ENCODE measurements at places on chromosomes 6 and 20. TPM values are rescaled to one million over a fixed set of nuclear protein-coding genes. Genes with fewer than 3 reads are reported as not detected.

DNA sequence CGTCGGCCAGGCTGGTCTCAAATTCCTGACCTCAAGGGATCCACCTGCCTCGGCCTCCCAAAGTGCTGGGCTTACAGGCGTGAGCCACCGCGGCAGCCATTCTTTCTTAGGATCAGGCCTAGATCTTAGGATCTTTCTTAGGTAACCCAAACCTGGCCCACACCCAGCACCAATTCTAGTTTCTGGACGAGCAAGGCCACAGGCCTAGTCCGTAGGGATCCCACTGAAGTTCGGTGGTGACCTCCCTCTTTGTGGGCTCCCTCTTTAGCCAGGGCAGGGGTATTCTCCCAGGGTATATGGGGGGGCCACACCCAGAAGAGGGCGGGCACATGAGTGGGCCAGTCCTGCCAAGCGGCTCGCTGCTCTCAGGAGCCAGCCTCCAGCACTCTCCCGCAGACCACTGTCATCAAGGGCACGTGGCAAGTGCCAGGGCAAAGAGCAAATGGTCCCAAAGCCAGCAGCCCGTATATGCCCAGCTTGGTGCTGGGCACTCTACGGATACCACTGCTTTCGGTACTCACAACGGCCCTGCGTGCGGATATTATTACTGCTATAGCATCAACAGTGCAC lies 6.5 kb downstream of the PXDC1 start:
- DNase-seq: no peak

- DNase-seq: no peak
Observed at GRCh38 chr20:33009214-33010132, 2.0 kb downstream of the BPIFB2 start.

GRCh38 chr20:35344354-35344837 lies 52.2 kb upstream of the FAM83C start:
- peak; percentile 30 for DNase-seq

- DNase-seq: peak; percentile 61
Observed at GRCh38 chr6:169340395-169340794, 86.7 kb upstream of the THBS2 start.

GCNT2 gene
- 3.0 TPM for total RNA-seq

PCSK2 gene
- total RNA-seq: not detected

- DNase-seq: no peak
Observed at GRCh38 chr6:2918936-2919335, 15.8 kb upstream of the SERPINB9 start.

SOX18 gene
- not detected for total RNA-seq

- peak; percentile 73 for DNase-seq
Observed at GRCh38 chr6:69894578-69895347, 28.4 kb downstream of the COL19A1 start.

DNA sequence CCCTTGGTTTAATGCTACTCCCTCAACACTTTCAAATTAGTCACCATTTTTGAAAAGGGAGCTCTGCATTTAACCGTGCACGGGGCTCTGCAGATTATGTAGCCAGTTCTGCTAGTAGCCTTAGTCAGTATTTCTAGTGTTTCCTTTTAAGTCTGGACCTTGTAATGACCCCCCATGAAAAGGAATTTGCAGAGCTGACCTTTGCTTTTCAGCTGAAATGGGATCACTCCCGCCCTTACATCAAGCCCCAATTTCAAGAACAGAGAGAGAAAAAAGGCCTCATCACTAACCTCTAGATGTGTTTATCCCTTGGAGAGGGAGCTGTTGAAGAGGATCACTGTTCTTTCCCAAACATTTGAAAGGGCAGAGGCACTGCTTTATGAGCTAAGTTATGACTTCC lies 490.7 kb upstream of the BTBD3 start:
- no peak for DNase-seq

DNA sequence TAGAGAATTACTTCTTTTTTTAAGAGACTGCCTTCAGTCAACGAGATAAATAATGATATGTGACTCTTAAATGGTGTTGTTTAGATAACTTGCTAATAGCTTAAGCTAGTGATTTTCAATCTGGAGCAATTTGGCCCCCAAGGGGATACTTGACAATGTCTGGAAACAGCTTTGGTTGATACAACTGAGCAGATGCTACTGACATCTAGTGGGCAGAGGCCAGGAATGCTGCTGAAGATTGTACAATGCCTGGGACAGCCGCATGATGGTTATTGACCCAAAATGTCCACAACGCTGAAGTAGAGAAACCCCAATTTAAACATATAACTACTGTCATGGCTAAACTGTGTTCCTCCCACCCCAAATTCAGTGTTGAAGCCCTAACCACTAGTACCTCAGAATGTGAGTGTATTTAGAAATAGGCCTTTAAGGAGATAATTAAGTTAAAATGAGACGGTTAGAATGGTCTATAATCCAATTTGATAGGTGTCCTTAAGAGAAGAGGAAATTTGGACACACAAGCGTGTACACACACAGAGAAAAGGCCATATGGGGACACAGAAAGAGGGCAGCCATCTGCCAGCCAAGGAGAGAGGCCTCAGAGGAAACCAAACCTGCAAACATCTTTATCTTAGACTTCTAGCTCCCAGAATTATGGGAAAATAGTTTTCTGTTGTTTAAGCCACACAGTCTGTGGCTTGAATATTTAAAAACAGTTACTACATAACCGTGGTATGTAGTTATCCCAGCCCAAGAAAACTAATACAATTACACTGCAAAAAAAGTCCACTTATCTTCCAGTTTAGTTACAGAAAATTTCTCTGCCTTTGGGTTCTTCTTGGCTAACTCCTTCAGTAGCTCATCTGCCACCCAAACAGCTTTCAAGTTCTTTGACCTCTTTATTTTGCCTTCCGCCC lies 22.2 kb downstream of the RWDD2A start:
- peak; percentile 48 for DNase-seq

DNA sequence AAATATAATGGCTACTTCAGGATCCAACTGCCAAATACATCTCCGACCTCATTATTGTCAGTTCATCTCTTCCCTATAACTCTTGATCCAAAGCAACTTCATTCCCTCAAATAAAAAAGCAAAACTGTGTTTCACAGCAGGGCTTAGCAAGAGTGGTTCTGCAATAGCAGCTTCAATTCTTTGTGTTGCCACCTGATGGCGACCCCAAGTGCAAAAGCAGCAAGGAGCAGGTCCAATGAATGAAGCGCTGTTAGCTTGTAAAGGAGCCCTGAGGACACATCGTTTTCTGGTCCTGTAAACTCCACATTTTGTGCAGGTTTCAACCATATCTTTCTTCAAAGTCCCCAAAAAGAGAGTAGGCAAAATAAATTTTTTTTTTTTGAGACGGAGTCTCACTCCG lies 19.6 kb downstream of the RTN4IP1 start:
- no peak for DNase-seq

DNA sequence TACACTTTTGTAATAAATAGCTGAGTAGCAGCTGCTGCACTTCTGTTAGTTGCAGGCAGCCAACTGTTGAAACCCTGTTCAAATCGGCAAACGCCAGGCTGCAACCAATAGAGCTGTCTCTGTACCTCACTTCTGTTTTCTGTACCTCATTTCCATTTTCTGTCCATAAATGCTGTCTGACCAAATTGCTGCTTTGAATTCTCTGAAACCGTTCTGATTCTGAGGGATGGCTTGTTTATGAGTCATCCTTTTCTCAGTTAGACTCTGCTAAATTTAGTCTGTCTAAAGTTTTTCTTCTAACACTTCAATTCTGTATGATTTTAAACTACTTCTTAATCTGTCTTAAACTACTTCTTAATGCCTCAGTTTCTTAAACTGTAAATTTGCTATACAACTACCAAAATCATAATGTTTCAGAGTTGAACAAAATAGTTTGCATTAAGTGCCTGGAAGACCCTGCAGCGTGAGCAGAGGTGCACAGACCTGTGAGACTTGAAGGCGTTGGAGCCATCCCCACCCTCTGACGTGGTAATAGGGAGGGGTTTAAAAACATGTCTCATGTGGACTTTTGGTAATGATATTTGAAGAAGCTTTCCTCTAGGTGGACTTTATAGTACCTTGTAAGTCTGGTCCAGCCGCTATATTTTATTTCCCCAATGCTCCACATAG lies 9.6 kb downstream of the BTNL2 start:
- no peak for DNase-seq

DNA sequence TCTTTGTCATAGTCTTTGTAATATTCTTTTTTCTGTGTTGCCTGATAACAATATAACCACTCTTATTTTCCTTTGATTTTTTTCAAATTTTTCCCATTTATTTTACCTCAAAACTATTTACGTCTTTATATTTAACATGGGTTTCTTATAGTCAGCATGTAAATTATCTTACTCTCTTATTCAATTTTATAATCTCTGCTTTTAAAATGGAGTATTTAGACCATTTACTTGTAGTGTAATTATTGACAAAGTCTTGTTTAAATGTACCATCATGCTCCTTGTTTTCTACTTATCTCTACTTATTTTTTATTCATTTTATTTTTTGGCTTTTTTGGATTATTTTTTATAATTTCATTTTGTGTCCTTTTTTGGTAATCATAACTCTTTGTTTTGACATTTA lies 476.5 kb upstream of the MAP3K7 start:
- no peak for DNase-seq

DNA sequence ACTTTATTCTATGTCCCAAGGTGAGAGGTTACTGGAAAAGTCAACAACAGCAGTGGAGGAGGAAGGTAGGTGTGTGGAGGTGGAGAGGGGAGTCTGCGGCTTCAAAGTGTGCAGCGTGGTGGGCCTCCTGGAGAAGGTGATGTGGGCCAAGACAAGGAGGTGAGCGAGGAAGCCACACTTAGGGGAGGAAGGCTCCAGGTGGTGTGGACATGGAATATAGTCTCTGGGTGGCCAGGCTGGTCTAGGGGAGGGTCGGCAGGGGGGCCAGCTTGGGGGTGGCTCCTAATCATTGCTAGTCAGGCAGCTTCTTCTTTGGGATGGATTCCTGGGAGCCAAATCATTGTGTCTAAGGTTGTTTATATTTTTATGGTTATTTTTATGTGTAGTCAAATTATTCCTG lies 111.5 kb upstream of the CDH4 start:
- DNase-seq: no peak

GRCh38 chr6:14621518-14621917 lies 503.9 kb downstream of the CD83 start:
- DNase-seq: no peak

GRCh38 chr20:9028419-9028818 lies 40.5 kb upstream of the PLCB4 start:
- no peak for DNase-seq

GRCh38 chr6:1176567-1176966 lies 135.3 kb upstream of the FOXQ1 start:
- no peak for DNase-seq

LY6G6C gene
- not detected for total RNA-seq

- no peak for DNase-seq
Observed at GRCh38 chr6:88599571-88599970, 363.8 kb downstream of the RNGTT start.

DNA sequence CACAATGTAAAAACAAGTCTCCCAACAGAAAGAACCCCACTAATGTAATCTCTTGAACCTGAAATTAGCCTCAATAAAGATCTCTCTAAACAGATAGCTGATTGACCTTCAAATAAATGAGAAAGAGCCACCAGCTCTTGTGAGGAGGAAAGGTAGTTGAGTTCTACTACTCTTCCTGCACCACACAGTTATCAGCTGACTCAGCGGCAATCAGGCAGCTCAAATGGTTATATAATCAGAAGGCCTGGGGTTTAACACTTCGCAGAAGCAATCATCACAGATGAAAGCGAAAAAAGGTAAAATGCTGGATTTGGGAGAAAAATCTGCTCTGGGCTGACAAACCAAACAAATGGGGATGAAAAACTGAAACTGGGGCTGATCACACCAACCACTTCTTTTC lies 91.8 kb downstream of the CHD6 start:
- DNase-seq: no peak

PPP1R14C gene
- total RNA-seq: 32.5 TPM

DNA sequence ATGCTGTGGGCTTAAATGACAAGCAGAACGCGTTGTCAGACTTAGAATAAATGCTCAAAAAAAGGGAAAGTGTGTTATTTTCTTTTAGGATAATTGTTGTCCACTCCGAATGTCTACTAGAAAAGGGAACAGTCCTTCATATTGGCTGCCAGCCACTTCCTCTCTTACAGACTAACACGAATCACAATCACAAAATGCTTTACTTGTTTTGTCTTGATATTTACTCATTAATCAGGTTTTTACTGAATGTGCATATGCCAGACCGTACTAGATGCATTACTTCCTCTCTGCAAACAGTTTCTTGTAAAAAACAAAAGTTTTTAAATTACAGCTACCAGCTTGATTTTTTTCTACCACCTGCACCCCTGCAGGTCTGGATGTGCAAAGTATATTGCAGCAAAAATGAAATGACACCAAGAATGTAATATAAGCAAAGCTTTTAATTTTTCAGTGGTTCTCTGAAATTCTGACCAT lies 821 bp downstream of the DHX35 start:
- no peak for DNase-seq

DNA sequence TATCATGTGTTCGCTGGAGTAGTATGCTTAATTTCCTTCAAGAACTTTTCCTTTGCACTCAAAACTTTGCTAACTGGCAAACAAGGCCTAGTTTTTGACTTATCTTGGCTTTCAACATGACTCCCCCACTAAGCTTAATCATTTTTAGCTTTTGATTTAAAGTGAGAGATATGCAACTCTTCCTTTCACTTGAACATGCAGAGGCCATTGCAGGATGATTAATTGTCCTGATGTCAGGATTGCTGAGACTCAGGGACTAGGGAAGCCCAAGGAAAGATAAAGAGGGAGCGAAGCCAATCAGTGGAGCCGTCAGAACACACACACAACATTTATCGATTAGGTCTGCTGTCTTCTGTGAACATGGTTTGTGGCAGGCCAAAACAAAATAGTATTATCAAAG lies 491.4 kb downstream of the CBLN4 start:
- DNase-seq: no peak

ZBTB22 gene
- 10.9 TPM for total RNA-seq

TTI1 gene
- 25.8 TPM for total RNA-seq

FHL5 gene
- total RNA-seq: not detected

POU5F1 gene
- 0.71 TPM for total RNA-seq

GRCh38 chr20:46690219-46691106 lies 1.2 kb upstream of the TP53RK start:
- DNase-seq: no peak

GRCh38 chr6:34305982-34306708 lies 57.3 kb upstream of the SMIM29 start:
- DNase-seq: no peak

GRCh38 chr6:39835821-39836295 lies 43.7 kb downstream of the DAAM2 start:
- no peak for DNase-seq

- no peak for DNase-seq
Observed at GRCh38 chr20:55656231-55656775, 349.0 kb downstream of the CBLN4 start.

PMEPA1 gene
- 50.3 TPM for total RNA-seq

CPNE5 gene
- not detected for total RNA-seq

DNA sequence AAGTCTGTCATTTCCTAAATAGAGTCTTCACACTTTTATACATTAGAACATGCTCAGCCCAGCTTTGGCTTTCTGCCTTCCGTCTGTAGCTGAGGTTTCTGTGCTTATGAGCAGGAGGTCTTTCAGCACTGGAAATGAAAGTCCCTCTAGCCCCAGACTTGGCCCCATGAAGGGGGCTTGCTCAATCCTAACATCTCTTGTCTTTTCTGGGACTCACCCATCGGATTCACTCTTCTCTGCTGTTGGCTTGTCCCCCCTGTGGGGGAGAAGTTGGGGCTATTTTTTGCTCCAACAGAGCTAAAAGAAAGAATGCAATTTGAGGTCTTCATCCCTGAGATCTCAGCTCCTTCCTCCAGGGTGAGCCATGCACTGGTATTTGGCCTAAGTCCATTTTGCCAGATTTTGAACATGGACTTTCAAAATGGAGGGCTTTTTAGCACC lies 177.7 kb downstream of the MRPL14 start:
- no peak for DNase-seq

TRIM40 gene
- not detected for total RNA-seq

TCP11 gene
- total RNA-seq: not detected

IPCEF1 gene
- total RNA-seq: not detected

CRYBG1 gene
- total RNA-seq: 109 TPM
